ENCODE measurements at places on chromosomes 7 and 10.

- peaks cover 12% of the 10 kb centered on the region for H3K4me1 ChIP-seq
- no peak overlapping the region for H3K27ac ChIP-seq
- DNase-seq: peak; percentile 14
- no peak overlapping the region for H3K4me3 ChIP-seq
Observed at GRCh38 chr10:44955413-44956070, 4.1 kb upstream of the RASSF4 start.

- no peak overlapping the region for H3K4me3 ChIP-seq
- no peaks in the 10 kb centered on the region for H3K4me1 ChIP-seq
- no peaks in the 10 kb centered on the region for H3K27me3 ChIP-seq
- no peak for DNase-seq
- no peak overlapping the region for H3K27ac ChIP-seq
Observed at GRCh38 chr10:26468700-26469099, 30.6 kb downstream of the APBB1IP start.

DNA sequence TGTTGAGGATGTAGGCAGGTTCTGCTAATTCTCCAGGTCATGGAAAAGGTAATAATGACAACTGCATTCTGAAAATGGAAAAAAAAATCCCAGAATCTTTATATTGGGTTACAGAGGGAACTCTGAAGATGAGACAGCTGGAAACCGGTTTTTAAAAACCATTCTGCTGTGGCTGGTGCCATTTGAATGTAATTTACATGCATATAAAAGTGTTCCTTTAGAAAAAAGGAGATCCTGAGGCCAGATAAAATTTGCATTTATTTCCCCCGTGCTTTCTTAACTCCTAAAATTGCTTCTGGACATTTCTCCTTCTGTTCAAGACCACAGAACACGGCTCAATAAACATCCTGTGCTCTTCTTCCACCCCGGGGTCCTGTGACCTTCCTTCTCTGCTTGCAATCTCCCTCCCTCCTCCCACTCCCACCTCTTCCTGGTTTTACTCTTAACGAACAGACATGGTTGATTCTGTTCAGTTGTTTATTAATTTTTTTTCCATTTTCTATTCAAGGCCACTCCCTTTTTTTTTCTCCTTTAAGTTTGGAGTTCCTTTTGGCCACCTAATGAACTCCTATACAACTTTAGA lies 41.6 kb downstream of the SH2D4B start:
- H3K4me1 ChIP-seq: no peaks in the 10 kb centered on the region
- no peaks in the 10 kb centered on the region for H3K27me3 ChIP-seq
- H3K27ac ChIP-seq: no peak overlapping the region
- H3K4me3 ChIP-seq: no peak overlapping the region

GRCh38 chr10:28533571-28534304 lies 820 bp downstream of the WAC start:
- no peaks in the 10 kb centered on the region for H3K4me1 ChIP-seq
- H3K4me3 ChIP-seq: peak overlapping the region; percentile 98
- peaks cover 41% of the 10 kb centered on the region for H3K36me3 ChIP-seq
- peak; percentile 50 for DNase-seq
- peak overlapping the region; percentile 54 for H3K27ac ChIP-seq

- H3K27me3 ChIP-seq: no peaks in the 10 kb centered on the region
- DNase-seq: no peak
- H3K27ac ChIP-seq: no peak overlapping the region
- no peak overlapping the region for H3K4me3 ChIP-seq
- peaks cover 4% of the 10 kb centered on the region for H3K4me1 ChIP-seq
- no peaks in the 10 kb centered on the region for H3K36me3 ChIP-seq
Observed at GRCh38 chr10:34423673-34424625, 391.1 kb downstream of the PARD3 start.

DNA sequence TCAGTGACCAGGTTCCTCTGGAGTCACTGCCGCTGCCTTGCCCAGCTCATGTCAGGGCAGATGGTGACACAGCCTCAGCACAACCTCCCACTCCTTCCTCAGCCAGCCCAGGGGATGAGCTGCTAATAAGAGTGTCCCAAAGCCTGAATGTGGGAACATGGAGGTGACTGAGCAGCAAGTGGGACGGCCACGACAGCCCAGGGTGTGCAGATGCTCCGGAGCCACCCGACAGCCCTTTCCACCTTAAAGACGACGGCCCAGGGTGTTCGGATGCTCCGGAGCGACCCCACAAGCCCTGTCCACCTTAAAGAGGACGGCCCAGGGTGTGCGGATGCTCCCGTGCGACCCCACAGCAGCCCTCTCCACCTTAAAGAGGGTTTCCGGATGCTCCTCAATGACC lies 89.2 kb downstream of the DIP2C start:
- no peak for DNase-seq
- H3K4me1 ChIP-seq: no peaks in the 10 kb centered on the region
- H3K27ac ChIP-seq: no peak overlapping the region
- H3K4me3 ChIP-seq: no peak overlapping the region

DNA sequence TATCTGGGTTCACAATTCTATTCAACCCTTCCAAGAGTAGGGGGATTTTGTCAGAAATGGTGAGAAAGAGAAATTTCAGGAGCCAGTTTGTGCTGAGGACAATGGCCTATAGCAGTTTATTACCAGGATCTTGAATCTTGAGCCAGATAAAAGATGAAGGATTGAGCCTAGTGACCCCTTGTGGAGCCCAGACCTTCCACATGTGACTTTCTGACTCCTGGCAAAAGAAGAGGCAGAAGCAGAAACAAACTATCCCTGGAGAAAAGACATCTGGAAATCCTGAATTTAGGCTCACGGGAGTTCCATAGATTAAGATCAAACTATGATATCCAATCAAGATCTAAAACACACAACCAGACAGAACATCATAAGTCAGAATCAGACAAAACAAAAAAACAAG lies 60.9 kb upstream of the CHRM2 start:
- no peaks in the 10 kb centered on the region for H3K36me3 ChIP-seq
- H3K4me3 ChIP-seq: no peak overlapping the region
- no peaks in the 10 kb centered on the region for H3K4me1 ChIP-seq

- DNase-seq: no peak
- no peaks in the 10 kb centered on the region for H3K4me1 ChIP-seq
- H3K27ac ChIP-seq: no peak overlapping the region
- H3K4me3 ChIP-seq: no peak overlapping the region
- no peaks in the 10 kb centered on the region for H3K27me3 ChIP-seq
- H3K36me3 ChIP-seq: no peaks in the 10 kb centered on the region
Observed at GRCh38 chr7:134212576-134213546, 85.7 kb downstream of the LRGUK start.

DNA sequence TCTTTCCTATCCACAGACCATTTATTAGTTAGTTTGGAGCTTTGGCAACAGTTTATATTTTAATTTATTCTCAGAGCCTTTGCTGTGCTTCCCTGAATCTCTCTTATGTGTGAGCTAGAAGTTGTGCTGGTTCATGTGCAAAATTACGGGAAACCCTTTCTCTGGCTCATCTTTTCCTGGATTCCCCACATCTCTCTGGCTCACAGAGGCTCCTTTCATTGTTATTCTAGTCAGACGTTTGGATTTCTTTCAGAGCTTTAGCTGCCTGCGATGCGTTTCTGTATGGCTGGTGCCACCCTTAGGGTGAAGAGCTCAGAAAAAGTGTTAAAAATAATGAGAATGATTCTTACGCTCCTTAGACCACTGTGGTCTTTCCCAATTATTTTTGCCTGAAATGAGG lies 53.3 kb downstream of the TPST1 start:
- no peak overlapping the region for H3K4me3 ChIP-seq
- 0 out of 2 replicates have a peak, but pooled peaks cover 3% of the 10 kb centered on the region for H3K4me1 ChIP-seq
- DNase-seq: no peak
- no peak overlapping the region for H3K27ac ChIP-seq

- no peak for DNase-seq
- no peak overlapping the region for H3K4me3 ChIP-seq
- H3K36me3 ChIP-seq: no peaks in the 10 kb centered on the region
- no peaks in the 10 kb centered on the region for H3K27me3 ChIP-seq
- no peak overlapping the region for H3K27ac ChIP-seq
Observed at GRCh38 chr7:134619627-134620331, 26.9 kb upstream of the BPGM start.

DNA sequence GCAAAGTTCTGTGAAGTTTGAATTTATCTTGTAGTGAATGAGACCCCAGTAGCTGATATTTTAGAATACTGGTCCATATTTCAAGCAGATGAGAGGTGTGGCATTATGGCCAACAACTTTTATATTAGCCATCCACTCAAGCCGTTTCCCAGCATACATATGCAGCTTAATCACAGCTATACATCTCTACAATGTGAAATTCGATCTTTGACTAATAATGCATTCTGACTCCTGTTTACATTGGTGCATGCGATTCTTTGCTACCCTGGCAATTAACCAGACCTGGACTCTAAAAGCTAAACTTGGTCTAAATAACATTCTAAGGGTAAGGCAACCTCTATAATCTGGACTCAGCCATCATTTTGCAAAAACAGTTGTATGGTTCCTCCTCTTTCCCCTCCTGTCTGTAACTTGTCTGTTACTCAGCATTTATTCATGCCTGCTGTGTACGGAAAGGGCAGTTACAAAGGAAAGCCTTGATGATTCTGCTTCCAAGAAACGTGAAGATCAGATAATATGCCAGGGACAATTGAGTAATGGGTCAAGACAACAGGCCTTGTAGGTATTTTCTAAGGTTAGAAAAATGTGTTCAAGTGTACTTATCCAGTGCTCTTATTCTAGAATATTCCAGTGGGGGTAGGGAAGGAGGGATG lies 50.6 kb downstream of the PNLIPRP2 start:
- H3K36me3 ChIP-seq: peaks cover 26% of the 10 kb centered on the region
- no peak overlapping the region for H3K27ac ChIP-seq

DNA sequence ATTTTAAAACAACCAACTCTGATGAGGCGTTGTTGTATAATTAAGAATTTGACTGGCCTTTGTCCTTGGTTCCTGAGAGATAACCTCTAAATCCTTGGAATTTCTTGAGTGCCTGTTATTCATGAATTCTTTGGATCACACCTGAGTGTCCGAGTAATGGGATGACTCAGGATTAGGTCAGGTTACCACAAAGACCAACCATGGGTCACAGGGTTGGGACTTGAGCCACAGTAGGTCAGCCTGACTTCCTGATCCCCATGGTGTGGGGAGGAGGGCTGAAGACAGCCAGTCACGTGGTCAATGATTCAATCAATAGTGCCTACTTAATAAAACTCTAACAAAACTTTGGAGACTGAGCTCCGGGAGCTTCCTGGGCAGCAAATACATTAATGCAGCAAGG lies 192.5 kb downstream of the GFRA1 start:
- H3K4me1 ChIP-seq: no peaks in the 10 kb centered on the region
- no peaks in the 10 kb centered on the region for H3K36me3 ChIP-seq
- DNase-seq: peak; percentile 70
- H3K27ac ChIP-seq: no peak overlapping the region
- H3K4me3 ChIP-seq: no peak overlapping the region

DNA sequence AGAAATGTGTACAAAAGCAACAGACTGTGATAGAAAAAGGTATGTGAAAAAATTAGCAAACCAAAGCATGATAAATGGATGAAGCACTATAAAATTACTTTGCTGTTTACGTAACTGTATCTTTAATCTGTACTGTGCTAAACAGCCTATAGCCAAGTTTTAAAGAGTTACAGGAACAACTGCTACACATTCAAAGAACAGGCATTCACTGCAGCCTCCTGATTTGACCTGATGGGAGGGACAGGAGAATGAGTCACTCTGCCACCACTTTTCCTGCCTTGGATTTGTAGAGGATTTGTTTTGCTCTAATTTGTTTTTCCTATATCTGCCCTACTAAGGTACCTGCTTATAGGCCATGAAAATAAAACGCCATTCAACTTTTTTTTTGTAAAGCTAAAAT lies 116.1 kb downstream of the FANK1 start:
- H3K4me1 ChIP-seq: no peaks in the 10 kb centered on the region
- DNase-seq: no peak
- H3K27me3 ChIP-seq: no peaks in the 10 kb centered on the region
- no peak overlapping the region for H3K4me3 ChIP-seq
- H3K36me3 ChIP-seq: no peaks in the 10 kb centered on the region

- H3K4me1 ChIP-seq: no peaks in the 10 kb centered on the region
- no peaks in the 10 kb centered on the region for H3K36me3 ChIP-seq
- H3K4me3 ChIP-seq: no peak overlapping the region
Observed at GRCh38 chr10:58641095-58641531, 128.4 kb downstream of the BICC1 start.

DNA sequence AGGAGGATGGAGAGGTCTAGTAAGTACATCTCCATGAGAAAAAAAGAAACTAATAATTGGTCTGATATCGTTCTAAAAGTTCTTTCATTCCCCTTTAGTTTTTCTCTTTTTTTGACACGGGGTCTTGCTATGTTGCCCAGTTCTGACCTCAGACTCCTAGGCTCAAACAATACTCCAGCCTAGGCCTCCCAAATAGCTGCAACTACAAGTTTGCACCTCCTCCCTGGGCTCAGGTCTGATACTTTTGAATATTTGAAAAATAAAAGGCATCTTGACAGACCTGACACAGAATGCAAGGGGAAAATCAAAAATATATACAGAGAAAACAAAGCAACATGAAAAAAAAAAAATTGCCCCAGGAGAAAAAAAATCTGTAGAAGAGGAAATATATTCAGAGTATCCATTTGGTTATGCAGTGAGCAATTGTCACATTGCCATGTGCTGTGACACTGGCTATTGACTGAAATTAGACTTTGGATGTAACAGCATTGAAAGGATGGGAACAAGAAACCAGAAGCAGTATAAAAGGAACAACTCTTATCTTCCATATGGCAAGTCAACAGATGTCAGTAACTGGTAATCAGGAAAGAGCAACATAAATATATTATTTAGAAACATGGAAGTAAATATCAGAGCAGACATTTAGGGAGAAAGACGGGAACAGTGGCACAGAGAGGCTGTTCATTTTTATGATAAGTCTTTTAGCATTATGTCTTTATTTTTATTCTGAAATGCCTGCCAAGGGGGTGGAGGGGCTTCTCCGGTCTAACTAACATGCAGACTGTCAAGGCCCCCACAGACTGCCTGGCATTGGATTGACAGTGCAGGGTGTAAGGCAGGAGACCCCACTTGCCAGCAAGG lies 408.4 kb downstream of the PARD3 start:
- H3K36me3 ChIP-seq: no peaks in the 10 kb centered on the region
- H3K4me3 ChIP-seq: no peak overlapping the region
- H3K27me3 ChIP-seq: no peaks in the 10 kb centered on the region
- no peaks in the 10 kb centered on the region for H3K4me1 ChIP-seq
- H3K27ac ChIP-seq: no peak overlapping the region

All from H9 (cell line).